CD4-positive, alpha-beta T cell treated with Interleukin-1 beta for 1 hour (primary cell): ENCODE measurements at places on chromosomes 5 and 9.

- no peak for DNase-seq
Observed at GRCh38 chr9:24986331-24986730, 440.6 kb upstream of the IZUMO3 start.

DNA sequence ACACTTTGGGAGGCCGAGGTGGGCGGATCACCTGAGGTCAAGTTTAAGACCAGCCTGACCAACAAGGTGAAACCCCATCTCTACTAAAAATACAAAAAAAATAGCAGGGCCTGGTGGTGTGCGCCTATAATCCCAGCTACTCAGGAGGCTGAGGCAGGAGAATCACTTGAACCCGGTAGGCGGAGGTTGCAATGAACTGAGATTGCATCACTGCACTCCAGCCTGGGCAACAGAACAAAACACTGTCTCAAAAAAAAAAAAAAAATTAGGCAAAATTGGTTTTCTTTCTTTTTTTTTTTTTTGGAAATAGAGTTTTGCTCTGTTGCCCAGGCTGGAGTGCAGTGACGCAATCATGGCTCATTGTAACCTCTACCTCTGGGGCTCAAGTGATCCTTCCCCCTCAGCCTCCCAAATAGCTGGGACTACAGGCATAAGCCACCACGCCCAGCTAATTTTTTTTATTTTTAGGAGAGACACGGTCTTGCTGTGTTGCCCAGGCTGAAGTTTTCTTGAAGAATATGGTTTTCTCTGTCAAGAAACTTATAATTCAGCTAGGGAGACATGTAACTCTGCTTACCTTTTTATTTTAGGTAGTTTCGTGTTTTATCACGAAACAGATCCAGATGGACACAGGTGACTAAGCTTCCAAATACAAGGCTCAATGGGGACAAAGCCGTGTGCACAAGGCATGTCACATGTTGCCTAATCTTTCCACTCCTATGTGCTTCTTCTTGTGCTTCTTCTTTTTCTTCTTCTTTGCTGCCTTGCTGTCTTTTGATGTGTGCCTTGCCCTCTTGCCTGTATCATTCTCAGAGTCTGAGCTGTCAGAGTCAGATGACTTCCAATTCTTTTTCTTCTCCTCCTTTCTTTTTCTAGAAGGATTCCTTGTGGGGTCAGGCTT lies 14.3 kb downstream of the TTC1 start:
- DNase-seq, result no peak

DNA sequence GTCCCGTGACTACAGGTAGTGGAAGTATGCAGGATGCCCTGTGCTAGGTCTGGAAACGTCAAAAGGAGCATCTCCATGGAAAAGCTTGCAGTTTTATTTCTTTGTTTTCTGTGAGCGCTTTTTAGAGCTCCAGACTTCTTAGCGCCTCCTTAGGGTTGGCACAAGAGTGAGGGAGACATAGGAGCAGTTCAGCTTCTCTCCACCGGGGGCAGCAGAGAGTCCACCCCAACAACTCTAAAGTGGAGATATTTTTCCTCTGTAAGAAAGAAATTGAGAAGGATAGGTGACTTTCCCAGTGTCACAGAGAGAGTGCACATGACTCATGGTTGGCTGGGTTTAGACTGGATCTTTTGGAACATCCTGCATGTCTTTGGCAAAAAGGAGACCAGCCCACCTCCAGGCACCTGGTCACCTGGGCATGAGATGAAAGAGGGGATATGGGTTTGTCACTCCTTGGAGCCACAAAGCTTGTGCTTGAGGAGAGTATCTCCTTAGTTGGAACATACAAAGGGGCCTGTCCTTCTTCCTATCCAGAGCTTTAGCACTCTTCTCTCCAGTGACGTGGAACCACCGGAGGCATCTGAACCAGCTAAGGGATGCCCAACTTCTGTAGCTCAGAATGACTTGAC lies 637.7 kb downstream of the SEMA5A start:
- DNase-seq, result no peak

GRCh38 chr5:147234825-147235635 lies at the start of gene STK32A:
Gene STK32A (plus strand): TSS chr5:147235026. CDS start chr5:147239635, 4,609 bp downstream.
- DNase-seq, result no peak

DNA sequence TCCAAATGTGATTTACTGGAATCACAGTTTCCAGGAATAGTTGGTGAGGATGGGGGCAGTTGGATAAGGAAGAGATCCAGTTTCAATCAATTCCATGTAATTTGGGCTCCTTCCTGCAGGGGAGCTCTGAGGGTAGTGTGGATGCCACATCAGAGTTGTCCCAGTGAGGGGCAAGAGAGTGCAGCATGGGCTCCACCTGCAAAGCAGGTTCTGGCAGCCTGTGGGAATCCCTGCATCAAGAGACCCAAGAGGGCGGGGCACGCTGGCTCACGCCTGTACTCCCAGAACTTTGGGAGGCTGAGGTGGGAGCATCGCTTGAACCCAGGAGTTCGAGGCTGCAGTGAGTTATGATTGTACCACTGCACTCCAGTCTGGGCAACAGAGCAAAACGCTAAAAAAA lies 188.5 kb downstream of the CACNA1B start:
- no peak for DNase-seq

- no peak for DNase-seq
Observed at GRCh38 chr5:159639590-159639989, 276.7 kb upstream of the ADRA1B start.

- no peak for DNase-seq
Observed at GRCh38 chr5:159814805-159815585, 101.3 kb upstream of the ADRA1B start.

DNA sequence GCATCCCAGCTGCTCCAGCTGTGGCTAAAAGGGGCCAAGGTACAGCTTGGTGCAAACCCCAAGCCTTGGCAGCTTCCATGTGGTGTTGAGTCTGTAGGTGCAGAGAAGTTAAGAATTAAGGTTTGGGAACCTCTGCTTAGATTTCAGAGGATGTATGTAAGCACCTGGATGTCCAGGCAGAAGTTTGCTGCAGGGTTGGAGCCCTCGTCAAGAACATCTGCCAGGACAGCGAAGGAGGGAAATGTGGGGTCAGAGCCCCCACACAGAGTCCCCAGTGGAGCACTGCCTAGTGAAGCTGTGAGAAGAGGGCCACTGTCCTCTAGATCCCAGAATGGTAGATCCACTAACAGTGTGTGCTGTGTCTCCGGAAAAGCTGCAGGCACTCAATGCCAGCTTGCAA lies 236.2 kb upstream of the ADRA1B start:
- no peak for DNase-seq

GRCh38 chr5:7671381-7671993 lies 179.4 kb downstream of the CFAP90 start:
- DNase-seq, result no peak
